ENCODE measurements at places on chromosomes 1 and 21.

DNA sequence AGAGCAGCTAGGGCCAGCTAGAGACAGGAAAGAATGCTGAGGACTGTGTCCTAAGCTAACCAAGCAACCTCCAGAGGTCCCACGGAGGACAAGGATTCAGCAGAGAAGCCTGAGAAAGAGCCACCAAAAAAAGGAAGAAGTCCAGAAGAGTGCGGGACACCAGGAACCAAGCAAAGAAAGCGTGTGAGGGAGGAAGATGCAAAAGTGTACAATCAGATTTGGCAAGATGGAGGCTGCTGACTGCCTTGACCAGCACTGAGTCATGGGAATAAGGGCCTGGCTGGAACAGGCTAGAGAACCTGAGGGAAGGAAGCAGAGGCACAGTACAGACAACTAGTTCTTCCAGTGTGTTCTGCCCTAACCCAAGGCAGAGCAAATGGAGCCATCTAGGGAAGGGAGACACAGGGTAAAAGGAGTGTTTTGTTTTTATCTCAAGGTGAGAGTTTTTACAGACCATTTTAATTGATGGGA lies 18.5 kb downstream of the TP53BP2 start:
- no peak for DNase-seq

- no peak for DNase-seq
Observed at GRCh38 chr1:93694039-93694438, 12.4 kb upstream of the BCAR3 start.

DNA sequence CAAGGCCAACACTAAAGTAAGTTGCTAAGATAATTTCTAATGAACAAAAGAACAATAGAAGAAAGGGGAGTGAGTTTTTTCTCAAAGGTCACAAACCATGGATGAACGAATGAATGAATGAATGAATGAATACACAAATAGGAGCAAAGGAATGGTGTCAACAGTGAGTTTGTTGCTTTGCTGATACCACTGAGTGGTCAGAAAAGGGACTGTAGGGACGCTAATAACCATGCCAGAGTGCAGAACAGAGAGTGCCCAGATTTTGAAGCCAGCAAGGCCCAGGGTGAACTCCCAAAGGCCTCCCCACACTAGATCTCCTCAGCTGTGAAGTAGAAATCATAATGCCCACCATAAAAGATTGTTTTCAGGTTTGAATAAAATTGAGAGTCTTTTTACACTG lies 15.9 kb downstream of the CD58 start:
- DNase-seq: no peak

- no peak for DNase-seq
Observed at GRCh38 chr1:52706941-52707926, 9.1 kb upstream of the COA7 start.

DNA sequence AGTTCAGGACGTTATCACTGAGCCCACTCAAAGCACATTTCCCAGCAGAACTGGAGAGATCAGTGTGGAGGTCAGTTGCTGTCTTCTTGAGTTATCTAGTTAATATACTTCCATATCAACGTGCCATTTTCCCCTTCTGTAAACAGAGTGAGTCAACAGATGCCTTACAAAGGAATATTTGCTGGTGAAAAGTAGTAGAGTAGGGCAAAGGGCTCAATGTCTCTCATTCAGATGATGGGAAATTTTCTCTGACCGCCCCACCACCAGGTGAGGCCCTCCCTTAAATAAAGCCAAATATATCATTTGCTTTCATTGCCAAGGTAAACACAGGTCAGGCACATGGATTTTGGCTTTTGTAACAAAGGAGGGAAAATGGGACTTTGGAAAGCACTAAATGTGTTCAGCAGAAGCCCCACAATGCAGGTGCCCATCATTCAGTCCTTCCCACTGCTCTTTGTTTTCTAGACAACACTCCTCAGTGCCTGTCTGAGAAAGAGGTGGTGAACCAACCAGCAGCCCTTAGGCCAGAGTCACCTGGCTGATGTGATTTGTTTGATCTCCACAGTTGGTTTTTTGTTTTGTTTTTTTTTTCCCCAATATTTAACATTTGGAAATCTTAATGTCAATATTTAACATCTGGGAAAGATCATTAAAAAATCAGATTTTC lies 40.5 kb upstream of the SAMD13 start:
- DNase-seq: no peak

- no peak for DNase-seq
Observed at GRCh38 chr1:13945856-13946255, 245.9 kb downstream of the PRDM2 start.

DNA sequence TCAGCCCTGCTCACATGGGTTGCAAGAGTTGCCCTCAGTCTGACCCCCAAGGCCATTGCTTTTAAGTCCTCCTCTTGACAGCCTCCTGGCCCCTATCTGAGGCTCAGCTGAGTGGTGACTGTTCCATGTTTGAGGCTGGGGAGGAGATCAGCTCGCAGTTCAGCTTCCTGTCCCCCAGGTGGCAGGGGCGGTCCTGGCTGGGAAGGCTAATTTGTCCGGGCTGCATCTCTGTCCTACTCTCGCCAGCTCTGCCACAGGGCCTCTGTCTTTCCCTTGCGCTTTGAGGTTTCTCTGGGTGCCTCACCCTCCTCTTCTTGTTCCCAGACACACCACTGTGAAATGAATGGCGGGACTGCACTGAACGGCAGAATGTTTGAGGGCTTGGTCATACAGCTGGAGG lies 157.3 kb downstream of the KCNJ6 start:
- no peak for DNase-seq

- DNase-seq: no peak
Observed at GRCh38 chr1:167554028-167554779, 642 bp upstream of the CREG1 start.

- peak; percentile 59 for DNase-seq
Observed at GRCh38 chr1:223670458-223671159, 5.1 kb upstream of the CAPN8 start.

GRCh38 chr1:188058801-188059200 lies 1230.1 kb downstream of the PLA2G4A start:
- no peak for DNase-seq

Measured in HAP-1 (cell line).